ENCODE measurements at places on chromosomes 7 and 10.

GRCh38 chr7:101629171-101629570 is at the start of gene MYL10:
Gene MYL10 (minus strand): TSS chr7:101629296. CDS start chr7:101629118, 178 bp downstream.
- no peak for DNase-seq

- DNase-seq = no peak
These were observed 116.8 kb downstream of the AUTS2 start for GRCh38 chr7:69714886-69715576.

- DNase-seq = no peak
These were observed 281.7 kb downstream of the AHR start for GRCh38 chr7:17580141-17580540.

GRCh38 chr10:11706895-11707567 is 35.2 kb upstream of the ECHDC3 start:
- no peak for DNase-seq

GRCh38 chr7:91135703-91136430 is 128.4 kb upstream of the FZD1 start:
- no peak for DNase-seq

GRCh38 chr10:125000366-125001312 is 58.7 kb downstream of the ZRANB1 start:
- no peak for DNase-seq

- DNase-seq = no peak
These were observed 320.9 kb upstream of the NPSR1 start for GRCh38 chr7:34337163-34337562.

GRCh38 chr7:112770051-112770450 is 20.1 kb downstream of the TMEM168 start:
- no peak for DNase-seq

DNA sequence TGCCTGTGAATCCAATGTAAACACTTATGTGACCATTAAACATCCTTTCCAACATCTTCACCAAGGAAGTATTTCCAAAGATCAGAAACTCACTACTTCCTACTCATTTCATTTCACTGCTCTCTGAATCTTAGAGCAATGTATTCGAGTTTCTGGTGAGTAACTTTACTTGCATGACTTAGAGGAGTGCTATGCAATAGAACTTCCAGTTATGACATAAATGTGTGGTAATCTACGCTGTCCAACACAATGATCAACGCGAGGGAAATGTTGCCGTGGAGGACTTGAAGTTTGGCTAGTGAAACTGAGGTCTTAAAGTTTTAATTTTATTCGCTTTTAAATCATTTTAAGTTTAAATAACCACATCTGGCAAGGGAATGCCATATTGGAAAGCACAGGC is 1326.3 kb downstream of the XPNPEP1 start:
- no peak for DNase-seq

DNA sequence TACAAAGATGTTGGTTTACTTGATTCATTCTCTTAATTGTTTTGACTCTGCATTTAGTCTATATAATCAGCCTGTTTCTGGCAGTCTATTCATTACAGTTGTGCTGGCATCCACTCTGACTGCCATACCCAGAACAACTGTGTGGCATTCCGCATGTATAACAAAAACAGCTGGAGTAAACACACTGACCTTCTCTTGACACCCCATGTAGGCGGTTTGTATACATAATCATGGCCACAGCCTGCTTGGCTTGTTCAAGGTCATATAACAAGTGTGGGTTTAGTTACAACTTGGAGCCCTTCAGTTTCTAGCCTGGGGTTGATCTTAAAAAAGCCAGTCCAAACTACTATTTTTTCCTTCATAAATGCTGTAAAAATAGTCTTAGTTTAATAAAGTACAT is 70.9 kb downstream of the MBL2 start:
- no peak for DNase-seq

GRCh38 chr10:110638319-110638718 is 5.8 kb upstream of the RBM20 start:
- no peak for DNase-seq

GRCh38 chr10:121556455-121556854 is 41.8 kb downstream of the FGFR2 start:
- DNase-seq = no peak

- DNase-seq = no peak
These were observed 906.9 kb downstream of the PCDH15 start for GRCh38 chr10:53894145-53894544.

DNA sequence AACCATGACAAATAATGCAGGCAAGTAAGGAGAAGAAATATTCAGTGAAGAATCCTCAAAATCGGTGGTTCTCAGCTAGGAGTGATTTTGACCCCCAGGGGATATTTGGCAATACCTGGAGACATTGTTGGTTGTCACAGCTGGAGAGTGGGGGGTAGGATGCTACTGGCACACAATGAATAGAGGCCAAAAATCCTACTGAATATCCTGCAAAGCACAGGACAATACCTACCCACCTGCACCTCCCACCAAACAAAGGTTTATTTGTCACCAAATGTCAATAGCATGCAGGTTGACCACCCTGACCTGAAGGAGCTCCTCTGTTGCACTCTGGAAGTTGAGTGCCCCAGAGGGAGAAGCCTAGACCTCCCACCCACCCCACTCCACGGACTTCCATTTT is 1028.6 kb downstream of the CNTNAP2 start:
- DNase-seq = no peak

- DNase-seq = peak; percentile 14
These were observed 61.0 kb downstream of the MPP7 start for GRCh38 chr10:28241741-28242399.

DNA sequence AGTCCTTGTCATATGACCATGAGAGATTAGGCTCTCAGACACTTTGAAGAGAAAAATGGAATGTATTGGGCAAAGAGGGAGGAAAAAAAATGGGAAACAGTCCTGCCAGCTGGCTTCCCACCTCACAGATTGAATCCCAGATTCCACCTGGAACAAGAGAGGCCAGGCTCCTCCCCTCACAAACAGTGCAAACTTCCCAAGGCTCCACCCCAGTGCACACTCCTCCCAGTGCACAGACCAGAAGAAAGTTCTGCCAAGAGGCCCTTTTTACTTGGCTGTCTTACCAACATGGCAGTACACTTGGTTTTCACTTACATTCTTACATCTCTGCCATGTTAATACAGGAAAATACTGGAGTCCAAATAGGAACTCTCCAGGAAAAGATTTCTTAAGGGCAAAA is 202.3 kb downstream of the AHR start:
- no peak for DNase-seq

DNA sequence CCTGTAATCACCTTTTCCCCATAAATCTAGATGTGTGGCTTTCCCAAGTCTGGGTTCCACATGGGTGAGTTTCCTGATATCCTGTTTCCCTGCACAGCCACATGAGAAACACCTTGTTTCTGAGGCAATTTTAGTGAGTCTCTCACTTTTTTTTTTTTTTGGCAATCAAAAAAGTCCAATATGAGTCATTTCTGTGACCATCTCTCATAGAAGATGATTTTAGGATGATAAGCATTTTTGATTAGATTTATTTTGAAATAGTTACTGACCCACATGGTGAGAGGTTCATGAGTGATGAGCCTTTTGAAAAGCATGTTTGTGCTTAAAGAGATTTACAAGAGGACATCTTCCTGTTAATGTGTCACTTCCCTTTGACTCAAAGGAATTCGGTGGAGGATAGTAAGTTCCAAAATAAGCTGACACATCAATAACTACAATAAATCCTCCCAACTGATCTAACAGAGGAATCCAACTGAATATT is 464.0 kb downstream of the INHBA start:
- no peak for DNase-seq

- no peak for DNase-seq
These were observed 60.7 kb downstream of the PDIA4 start for GRCh38 chr7:148967602-148968001.

GRCh38 chr7:133252506-133252857 is 396 bp upstream of the EXOC4 start:
- no peak for DNase-seq

GRCh38 chr10:5533098-5533731 is 8.5 kb downstream of the CALML3 start:
- DNase-seq = no peak

DNA sequence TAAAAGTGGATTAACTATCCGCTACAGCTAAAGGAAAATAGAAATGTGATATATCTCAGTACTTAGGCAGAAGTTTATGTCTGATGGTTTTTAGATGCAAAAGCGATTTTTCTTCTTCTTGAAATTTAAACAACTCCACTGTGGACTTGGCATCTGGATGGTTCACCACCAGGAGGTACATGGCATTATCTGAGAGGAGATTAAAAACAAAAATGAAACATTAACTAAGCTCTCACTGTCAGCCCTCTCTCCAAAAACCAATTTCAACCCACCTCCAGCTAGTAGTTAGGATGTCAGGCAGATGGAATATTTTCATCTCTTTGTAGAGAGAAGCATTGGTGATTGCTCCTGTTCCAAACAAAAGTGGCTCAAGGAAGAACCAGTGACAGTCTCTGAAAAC is 12.9 kb downstream of the PON1 start:
- no peak for DNase-seq

DNA sequence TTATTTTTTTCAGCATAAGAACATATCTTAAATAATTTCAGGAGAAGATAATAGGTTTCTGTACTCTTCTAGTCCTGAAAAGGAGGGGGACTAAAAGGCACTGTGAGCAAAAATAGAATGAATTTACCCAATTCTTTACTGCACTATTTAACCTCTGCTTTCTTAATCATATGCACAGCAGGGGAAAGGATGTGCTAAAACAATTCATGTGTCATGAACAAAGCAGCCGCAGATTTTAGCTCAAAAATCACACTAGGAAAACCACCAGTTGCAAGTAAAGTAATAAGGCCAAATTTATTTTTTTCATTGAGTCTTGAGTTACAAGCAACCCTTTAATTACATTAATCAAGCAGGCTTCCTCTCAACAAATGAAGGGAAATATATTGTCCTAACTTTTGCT is 80.1 kb downstream of the CABCOCO1 start:
- DNase-seq = no peak

- DNase-seq = no peak
These were observed 6.5 kb upstream of the EIF5AL1 start for GRCh38 chr10:79505829-79506228.

DNA sequence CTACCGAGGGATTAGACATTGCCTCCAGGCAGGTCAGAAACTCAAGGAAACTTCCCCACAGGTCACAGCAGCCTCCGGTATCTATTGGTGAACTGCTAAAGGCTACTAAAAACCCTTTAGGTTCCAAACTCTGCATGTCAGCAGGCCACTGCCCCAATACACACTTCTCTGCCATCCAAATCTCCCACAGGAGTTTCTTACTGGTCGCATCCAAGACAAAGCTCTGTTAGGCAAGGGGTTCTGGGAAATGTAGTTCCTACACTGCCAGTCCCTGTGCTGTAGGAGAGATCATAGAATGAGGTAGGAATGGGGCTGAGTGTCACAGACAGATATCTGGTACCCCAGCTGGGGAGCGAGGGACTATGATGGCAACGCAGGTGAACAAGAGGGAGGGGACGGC is 757.0 kb upstream of the C7orf33 start:
- no peak for DNase-seq

DNA sequence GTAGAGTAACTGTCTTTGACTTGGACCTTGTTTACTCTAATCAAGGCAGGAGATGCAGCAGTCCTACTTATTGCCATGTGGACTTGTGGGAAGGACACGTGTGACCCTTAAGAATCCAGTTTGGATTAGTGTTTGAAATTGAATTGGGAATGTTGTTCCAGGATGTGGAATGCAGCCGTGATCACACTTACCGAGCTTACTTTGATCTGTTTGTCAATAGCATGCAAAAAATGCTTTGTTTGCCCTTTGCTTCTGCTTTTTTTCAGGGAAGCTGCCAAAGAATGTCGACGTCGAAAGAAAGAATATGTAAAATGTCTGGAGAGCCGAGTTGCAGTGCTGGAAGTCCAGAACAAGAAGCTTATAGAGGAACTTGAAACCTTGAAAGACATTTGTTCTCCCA is 84.7 kb downstream of the CREM start:
- no peak for DNase-seq

DNA sequence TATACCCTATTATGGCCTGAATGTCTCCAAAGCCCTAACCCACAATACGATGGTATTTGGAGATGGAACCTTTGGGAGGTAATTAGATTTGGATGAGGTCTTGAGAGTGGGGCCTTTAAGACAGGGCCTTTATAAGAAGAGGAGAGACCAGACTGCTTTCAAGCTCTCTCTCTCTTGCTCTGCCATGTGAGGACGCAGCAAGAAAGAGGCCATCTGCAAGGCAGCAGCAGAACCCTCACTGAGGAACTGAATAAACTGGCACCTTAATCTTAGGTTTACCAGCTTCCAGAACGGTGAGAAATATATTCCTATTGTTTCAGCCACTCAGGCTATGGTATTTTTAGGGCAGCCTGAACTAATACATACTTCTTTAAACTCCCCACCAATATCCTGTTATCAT is 2.0 kb upstream of the GNAI1 start:
- DNase-seq = no peak

- DNase-seq = no peak
These were observed 69.1 kb downstream of the MEST start for GRCh38 chr7:130560972-130561371.

GRCh38 chr10:63437116-63437949 is 28.4 kb downstream of the JMJD1C start:
- DNase-seq = no peak

- no peak for DNase-seq
These were observed 330.7 kb downstream of the BMPER start for GRCh38 chr7:34236057-34236456.

- no peak for DNase-seq
These were observed 45.5 kb downstream of the NRAP start for GRCh38 chr10:113618338-113618737.

GRCh38 chr7:3106361-3106826 is 62.7 kb upstream of the CARD11 start:
- DNase-seq = no peak

- no peak for DNase-seq
These were observed 5.0 kb downstream of the SEPTIN7 start for GRCh38 chr7:35805876-35806275.

DNA sequence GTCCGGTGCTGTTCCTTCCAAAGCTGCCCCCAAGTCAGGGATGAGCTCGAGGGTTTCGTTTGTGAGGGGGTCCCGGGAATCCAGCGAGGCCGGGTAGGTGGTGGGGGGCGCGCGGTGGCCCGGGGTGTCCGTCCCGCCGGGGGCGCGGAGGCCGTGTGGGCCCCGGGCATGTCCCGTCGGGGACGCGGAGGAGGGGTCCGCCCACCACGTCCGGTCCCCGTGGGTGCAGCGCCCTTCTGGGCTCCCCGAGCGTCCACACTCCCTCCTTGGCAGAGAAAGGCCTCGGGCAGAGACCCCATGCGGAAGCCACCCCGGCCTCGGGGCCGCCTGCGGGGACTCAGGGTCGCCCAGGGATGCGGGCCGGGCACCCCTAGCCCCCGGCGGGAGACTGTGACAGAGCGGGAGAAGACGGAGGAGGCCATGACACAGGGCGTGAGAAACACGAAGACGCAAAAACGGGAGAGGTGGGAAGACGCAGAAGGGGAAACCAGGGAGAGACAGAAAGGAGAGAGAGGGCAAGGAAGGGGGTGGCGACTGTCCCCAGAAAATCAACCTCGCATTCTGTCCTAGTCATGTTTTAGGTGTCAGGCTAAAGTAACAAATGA is 640 bp upstream of the ZNF425 start:
- peak; percentile 29 for DNase-seq

Data from activated T-cell treated with anti-CD3 and anti-CD28 coated beads for 1 hour (primary cell).